ENCODE measurements at places on chromosomes 3 and 15.

DNA sequence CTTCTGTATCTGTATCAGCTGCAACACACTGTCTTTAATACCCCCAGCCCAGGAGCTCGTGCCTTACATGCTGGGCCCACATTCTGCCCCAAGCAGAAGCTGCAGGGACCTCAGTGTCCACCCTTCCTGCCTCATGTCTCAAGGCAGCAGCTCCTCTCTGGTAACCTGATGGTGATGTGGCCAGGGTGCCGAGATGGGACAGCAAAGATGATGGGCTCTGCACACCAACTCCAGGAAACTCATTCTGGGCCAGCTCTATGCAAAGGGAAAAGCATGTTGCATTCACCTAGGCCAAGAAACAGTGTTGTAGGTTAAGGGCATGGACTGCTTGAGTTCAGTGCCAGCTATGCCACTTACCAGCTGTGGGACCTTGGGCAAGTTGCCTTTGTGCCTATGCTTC is 79.5 kb upstream of the PRR23C start:
- DNase-seq, result no peak

DNA sequence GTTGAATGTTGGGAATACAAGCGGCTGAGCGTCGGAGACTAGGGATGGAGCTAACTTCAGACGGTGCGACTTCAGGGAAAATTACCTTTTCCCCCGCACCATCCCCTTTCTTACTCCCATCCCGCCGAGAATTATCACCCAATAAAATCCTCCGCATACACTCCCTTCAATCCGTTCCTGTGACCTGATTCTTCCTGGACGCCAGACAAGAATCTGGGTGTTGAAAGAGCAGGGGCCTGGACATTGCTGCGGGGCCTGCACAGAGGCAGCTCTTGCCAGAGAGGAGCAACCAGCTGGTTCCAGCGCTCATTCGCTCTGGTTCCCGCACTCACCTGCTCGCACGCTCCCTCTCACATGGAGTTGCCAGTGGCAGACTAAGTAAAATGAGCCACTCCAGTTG is 241.9 kb downstream of the ALCAM start:
- DNase-seq, result no peak

DNA sequence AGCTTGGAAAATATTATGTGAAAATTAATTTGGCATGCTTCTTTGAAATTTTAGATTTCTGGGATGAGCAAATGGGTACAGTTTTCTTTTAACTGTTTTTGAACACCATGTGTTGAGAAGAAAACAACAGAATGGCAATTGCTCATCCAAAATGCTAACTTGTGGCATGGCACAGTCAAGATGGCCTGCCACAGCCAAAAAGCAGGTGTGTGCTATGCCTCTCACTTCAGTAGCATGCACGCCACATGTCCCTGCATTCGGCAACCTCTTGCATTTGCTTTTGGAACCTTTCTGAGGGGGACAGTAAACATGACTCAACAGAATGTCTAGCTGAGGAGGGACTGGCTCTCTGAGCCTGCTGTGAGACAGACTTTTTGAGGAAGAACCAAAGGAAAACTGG is 138.5 kb downstream of the TIGIT start:
- DNase-seq, result no peak

DNA sequence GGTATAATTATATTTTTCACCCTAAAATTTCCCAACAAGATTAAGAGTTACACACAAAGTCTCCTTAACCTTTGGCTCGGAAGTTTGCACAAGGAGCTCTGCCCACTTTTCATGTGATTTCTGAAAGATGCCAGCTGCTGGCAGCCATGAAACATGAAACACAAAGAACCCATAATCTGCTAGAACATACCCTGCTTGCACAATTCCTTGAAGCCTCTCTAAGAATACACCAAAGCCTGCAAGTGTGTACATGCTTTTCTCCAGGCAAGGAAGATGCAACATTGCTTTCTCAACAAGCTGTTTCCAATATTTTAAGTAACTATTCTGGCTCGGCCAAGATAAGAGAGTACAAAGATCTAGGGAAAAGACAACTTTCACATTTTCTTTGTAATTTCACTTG is 182.0 kb upstream of the WNT5A start:
- no peak for DNase-seq

DNA sequence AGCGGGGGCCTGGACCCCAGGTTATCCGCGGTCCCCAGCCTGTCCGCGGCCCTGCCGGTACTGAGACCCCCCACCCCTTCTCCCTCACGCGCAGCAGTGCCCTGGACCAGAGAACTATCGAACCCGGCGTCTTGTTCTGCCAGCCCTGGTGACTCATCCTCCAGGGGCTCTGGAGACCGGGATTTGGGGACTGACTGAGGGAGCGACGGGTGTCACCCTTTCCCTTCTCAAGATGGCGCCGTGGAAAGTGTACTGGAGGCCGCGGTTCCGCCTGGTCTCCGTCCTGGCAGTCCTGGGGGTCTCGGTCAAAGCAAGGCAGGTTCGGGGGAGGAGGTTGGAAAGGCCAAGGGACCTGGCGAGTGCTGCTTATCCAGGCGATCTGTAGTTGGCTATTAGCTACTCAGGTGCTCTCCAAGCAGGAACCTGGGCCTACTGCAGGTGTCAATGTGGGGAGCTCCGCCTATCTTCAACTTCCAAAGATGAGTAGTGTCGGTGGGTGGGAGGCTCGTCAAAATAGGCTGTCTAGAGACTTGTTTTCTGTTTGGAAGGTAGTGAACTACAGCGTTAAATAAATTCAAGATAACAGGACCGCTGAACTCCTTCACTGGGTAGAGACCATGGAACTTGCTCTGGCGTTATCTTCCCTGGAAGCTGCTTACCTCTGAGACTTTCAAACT is 790 bp downstream of the RAB5A start:
- DNase-seq, result peak; percentile 47

- DNase-seq, result no peak
These were observed 12.2 kb downstream of the DUOX2 start for GRCh38 chr15:45101749-45102148.

GRCh38 chr3:187101184-187102072 is 37.9 kb downstream of the RPL39L start:
- DNase-seq, result peak; percentile 55

GRCh38 chr3:12752809-12753208 is 6.2 kb downstream of the TMEM40 start:
- no peak for DNase-seq

- no peak for DNase-seq
These were observed 277.4 kb upstream of the NR2E3 start for GRCh38 chr15:71532994-71533393.

- peak; percentile 12 for DNase-seq
These were observed 239.7 kb downstream of the UBE2E2 start for GRCh38 chr3:23442598-23443383.

GRCh38 chr15:33095641-33096040 is 98.9 kb downstream of the FMN1 start:
- DNase-seq, result no peak

- no peak for DNase-seq
These were observed 73.3 kb downstream of the NSMCE3 start for GRCh38 chr15:29196290-29196689.

DNA sequence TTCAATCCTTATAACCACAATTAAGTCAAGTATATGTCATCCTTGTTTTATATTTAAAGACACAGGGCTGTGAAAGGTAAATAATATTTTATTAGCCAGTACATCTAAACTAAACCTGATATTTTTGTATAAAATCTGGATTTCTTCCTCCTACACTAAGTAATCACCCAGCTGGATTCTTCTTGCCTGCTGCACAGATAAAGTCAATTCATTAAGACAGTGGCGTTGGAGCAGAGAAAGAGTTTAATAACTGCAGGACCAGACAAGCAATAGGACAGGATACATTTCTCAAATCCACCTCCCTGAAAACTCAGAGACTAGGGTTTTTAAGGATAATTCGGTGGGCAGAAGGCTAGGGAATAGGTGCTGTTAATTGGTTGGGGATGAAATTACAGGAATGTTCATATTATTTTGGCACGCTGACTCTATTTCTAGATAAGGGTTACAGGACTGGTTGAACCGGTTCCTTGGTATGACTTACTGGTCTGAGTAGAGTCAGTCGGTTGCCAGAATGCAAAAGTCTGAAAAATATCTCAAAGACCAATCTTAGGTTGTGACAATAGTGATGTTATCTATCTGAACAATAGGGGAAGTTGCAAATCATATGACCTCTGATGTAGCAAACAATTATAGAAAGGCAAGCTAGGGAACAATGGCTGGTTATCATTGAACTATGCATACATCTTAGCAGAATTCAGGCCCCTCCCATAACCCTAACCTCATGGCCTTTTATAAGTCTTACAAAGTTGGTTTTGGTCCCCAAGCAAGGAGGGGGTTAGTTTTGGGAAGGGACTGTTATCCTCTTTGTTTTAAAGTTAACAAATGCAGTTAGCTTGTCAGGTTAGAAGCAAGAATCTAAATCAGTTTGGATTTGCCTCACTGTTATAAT is 244.8 kb downstream of the ALCAM start:
- DNase-seq, result no peak

DNA sequence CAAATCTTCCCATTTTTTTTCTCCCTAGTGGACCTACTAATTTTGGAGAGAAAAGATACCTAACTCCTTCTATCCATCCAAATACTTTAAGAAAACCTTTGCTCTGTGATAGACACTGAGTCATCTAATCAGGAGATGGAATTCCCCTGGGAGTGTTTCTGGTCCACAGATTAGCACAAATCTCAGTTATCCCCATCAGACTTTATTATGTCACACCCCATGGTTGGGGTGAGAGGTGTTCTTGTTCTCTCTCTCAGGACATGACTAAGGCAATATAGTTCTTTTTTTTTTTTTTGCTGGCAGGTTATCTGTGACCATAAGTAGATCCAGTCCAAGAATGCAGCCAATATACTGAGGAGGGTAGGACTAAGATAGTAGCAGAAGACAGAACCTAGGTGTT is 15.8 kb downstream of the SLC9A9 start:
- DNase-seq, result peak; percentile 21

- no peak for DNase-seq
These were observed 253.2 kb upstream of the LRTM1 start for GRCh38 chr3:55180936-55181535.

DNA sequence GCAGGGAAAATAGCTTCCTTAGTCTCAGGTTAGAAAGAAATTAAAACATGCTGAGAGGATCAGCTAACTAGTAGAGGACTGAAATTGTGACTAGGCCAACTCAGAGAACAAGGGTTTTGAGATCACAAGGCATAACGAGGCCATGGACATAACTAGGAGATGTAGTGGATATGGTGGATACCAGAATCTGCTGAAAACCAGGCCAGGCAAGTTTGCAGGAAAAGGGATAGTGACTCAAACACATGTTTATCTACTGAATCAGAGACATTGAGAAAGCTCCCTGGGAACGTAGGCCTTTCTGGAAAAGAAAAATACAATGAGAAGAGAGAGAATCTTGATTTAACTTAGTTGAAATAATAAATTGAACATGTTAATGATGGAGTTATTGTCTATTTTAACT is 326.5 kb upstream of the GBE1 start:
- no peak for DNase-seq

GRCh38 chr15:83578691-83579090 is 75.2 kb upstream of the ADAMTSL3 start:
- no peak for DNase-seq

DNA sequence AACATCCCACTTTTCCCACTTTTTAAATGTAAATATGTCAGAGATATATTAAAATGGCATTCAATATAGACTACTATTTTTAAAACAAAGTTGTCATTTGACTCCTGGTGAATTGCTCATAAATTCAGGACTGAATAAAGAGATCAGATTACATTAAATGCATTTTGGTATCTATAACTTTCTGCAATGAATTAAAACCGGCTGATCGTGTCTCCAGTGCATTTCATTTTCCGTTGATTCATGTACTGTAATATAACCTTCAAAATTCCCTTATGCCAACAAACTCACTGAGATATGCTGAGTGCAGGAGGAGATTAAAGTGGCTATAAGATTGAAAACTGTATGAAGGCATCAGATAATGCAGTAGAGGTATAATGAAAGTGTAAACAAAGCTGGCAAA is 361.1 kb upstream of the CDIN1 start:
- no peak for DNase-seq

- DNase-seq, result no peak
These were observed 91.4 kb downstream of the ZNF621 start for GRCh38 chr3:40615918-40616819.

- no peak for DNase-seq
These were observed 154.8 kb downstream of the SLC9A9 start for GRCh38 chr3:143693506-143693905.

GRCh38 chr15:69579950-69580618 is 127.5 kb downstream of the RPLP1 start:
- no peak for DNase-seq

DNA sequence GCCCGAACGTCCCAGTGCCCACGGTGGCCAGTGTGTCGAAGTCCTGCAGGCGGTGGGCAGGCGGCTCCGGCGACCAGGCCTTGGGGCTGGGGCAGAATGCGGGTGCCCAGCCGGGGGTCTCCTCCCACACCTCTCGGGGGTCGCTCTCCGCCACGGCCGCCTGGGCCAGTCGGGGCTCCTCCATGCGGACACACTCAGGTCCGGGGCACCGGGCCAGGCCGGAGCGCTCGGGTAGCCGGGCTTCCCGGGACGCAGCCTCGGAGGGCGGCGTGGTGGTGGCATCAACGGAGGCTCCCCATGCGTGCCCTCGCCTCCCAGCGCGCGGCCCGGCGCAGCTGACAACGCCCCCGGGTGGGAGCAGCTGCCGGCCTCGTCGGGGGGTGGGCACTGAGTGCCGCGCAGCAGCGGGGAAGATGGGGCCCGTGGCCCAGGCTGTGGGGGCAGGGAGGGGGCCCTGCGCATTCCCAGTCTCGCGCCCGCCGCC is 30.1 kb upstream of the CERS3 start:
- no peak for DNase-seq

GRCh38 chr15:61155741-61156700 is 73.1 kb downstream of the RORA start:
- DNase-seq, result no peak

GRCh38 chr3:186882150-186882524 is 39.6 kb downstream of the ADIPOQ start:
- no peak for DNase-seq

DNA sequence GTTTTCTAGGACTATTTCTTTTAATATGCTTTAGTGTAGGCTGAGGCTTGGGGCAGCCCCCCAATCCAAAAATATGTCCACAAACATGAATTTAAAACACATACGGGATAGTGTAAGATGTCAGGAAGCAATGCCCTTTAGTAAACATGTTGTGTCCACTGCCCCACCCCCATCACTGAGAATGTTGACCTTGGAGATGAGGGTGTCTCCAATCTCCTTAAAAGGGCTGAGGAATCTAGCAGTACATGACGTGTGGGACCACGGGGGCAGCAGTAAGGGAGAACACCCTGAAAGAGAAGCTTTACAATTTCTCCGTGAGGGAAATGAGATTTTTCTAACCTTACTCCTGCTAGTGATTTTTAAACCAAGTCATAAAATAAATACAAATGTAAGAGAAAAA is 84.7 kb downstream of the SQOR start:
- DNase-seq, result no peak

GRCh38 chr3:148727231-148727630 is 29.5 kb downstream of the AGTR1 start:
- DNase-seq, result no peak
